ENCODE measurements at places on chromosomes 3 and 15. TPM values are rescaled to one million over a fixed set of nuclear protein-coding genes. Genes with fewer than 3 reads are reported as not detected.

DNA sequence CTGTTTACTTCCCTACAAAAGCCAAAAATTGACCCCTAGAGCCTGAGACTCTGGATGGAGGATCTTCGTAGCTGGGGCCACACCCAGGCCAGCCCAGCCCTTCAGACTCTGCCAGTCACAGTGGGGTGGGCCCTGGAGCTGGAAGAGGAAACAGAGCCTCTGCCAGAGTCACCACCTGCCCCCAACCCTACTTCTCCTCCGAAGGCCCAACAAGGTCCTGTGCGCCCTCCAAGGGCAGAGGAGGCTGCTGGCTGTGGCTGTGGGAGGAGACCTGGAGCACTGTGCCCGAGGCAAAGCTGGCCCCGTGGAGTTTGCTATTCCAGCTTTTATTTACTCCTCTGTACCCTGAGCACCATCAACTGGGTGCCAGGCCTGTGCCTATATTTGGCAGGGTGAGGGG is 19.0 kb downstream of the CISH start:
- H3K4me1 ChIP-seq: no peaks in the 10 kb centered on the region
- H3K4me3 ChIP-seq: no peak overlapping the region
- H3K27ac ChIP-seq: no peak overlapping the region
- no peaks in the 10 kb centered on the region for H3K27me3 ChIP-seq
- no peak for DNase-seq

GRCh38 chr3:178915365-178915764 is 156.2 kb downstream of the ZMAT3 start:
- no peaks in the 10 kb centered on the region for H3K4me1 ChIP-seq
- no peak overlapping the region for H3K4me3 ChIP-seq
- no peaks in the 10 kb centered on the region for H3K36me3 ChIP-seq
- H3K27me3 ChIP-seq: no peaks in the 10 kb centered on the region
- H3K27ac ChIP-seq: no peak overlapping the region
- no peak for DNase-seq

GRCh38 chr15:101053261-101053660 is 134.1 kb downstream of the LRRK1 start:
- H3K4me1 ChIP-seq: no peaks in the 10 kb centered on the region
- no peak overlapping the region for H3K27ac ChIP-seq
- H3K27me3 ChIP-seq: no peaks in the 10 kb centered on the region
- H3K4me3 ChIP-seq: no peak overlapping the region
- DNase-seq: no peak

DNA sequence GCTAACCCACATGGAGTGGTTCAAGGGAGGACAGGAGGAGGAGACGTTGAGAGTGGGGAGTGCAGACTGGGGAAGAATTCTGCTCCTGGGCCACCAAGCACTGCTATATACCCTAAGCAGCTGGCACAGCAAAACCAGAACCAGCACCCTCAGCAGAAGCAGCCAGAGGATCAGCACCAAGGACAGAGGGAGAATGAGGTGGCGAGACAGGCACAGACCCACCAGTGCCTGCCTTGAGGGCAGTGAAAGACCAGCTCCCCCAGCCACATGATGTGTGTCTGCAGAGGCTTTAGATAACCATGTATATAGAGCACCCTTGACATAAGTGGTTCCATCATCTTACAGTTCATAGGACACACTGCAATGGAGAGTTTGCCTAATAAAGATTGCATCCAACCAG is 319.0 kb downstream of the GABRB3 start:
- H3K27me3 ChIP-seq: no peaks in the 10 kb centered on the region
- H3K36me3 ChIP-seq: no peaks in the 10 kb centered on the region
- no peaks in the 10 kb centered on the region for H3K4me1 ChIP-seq

DNA sequence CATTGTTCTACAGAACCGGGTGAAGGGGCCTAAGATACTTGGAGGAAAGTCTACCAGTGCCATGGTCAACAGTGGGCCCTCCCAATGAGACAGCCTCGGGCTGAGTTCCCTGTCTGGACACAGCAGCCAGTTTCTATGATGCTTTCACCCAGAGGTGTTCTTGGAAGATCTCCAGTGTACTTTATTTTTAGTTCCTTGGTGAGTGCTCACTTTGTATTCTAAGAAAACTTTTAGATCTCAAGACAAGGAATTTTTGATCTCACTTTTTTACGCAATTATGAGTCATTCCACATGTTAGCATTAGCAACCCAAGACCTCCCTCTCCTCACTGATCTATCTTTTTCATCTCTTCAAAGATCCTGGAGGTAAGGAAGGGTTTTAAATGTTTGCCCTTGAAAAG is 287.7 kb downstream of the RORA start:
- H3K27ac ChIP-seq: no peak overlapping the region
- no peaks in the 10 kb centered on the region for H3K36me3 ChIP-seq
- H3K4me1 ChIP-seq: no peaks in the 10 kb centered on the region

DNA sequence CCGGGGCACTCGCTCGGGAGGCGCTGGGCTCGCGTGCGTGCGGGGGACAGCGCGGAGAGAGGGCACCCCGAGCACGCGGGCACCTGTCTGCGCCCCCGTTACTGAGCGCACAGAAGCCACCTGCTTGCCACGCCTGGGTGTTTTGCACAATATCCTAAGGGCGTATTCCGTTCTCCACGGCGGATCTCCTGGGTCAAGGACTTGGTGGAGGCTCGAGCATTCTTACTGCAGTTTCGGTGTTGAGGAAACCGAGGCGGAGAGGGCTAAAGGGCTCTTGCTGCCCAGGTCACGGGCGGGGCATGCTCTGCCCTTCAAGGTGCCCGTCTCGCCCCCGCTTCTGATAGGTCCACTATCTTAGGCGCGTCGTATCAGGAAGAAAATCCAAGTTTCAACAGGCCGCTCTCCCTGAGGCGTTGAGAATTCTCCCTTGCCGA is 526 bp downstream of the GPD1L start:
- H3K27ac ChIP-seq: peak overlapping the region; percentile 44
- peak overlapping the region; percentile 75 for H3K4me3 ChIP-seq
- no peaks in the 10 kb centered on the region for H3K27me3 ChIP-seq
- peaks cover 5% of the 10 kb centered on the region for H3K4me1 ChIP-seq
- no peak for DNase-seq

DNA sequence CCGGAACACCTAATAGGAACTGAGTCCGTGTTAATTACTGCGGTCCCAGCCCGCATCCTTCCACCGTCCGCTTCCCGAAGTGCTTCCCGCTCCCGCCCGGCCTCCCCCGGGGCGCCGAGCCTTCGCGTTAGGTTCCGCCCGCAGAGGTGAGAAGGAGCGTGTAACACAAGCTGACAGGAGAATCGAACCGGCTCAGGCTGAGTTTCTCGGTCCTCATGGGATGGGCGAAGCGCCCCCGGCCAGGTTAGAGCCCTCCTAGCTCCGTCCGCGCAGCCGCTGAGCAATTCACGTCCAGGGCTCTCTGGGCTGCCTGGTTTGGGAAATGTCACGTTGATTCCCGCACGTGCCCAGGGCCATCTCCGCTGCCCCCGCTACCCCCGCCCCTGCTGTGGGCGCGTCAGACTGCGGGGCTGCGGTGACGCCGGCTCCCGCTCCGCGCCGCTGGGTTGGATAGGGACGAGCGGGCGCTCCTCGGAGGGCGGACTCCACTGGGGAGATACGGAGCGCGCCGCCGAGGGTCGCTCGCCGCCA is 954 bp downstream of the CLDN11 start:
- no peak overlapping the region for H3K4me3 ChIP-seq
- H3K4me1 ChIP-seq: no peaks in the 10 kb centered on the region
- no peaks in the 10 kb centered on the region for H3K27me3 ChIP-seq
- H3K36me3 ChIP-seq: no peaks in the 10 kb centered on the region
- DNase-seq: no peak

Gene GNB4
- total RNA-seq: 26.7 TPM

Gene ARID3B
- 12.7 TPM for total RNA-seq

Gene ERC2
- 0.33 TPM for total RNA-seq
